ENCODE measurements at places on chromosomes 2 and 18. TPM values are rescaled to one million over a fixed set of nuclear protein-coding genes. Genes with fewer than 3 reads are reported as not detected.

- no peaks in the 10 kb centered on the region for H3K4me1 ChIP-seq
- no peak overlapping the region for H3K4me3 ChIP-seq
- H3K27ac ChIP-seq = no peak overlapping the region
- no peaks in the 10 kb centered on the region for H3K27me3 ChIP-seq
- no peaks in the 10 kb centered on the region for H3K36me3 ChIP-seq
Measured at GRCh38 chr2:140270224-140270623, 1490.0 kb upstream of the NXPH2 start.

DNA sequence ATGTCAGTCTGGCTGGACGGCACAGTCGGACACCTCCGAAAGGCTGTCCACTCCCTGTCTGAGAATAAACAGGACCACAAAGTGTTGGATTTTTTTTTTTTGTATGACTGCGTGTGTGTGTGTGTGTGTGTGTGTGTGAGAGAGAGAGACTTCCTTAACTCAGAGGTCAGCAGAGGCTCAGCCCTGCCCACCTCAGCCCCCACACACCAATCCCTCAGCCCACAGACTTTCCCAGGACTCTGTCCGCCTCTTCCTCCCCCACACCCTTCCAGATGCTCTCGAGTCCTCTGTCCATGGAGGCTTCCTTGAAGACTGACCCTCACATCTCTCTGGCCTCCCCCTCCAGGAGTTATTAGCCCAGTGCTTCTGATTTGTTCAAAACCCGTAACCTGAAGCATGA, 147.3 kb downstream of the BCL11A start:
- DNase-seq = no peak
- no peak overlapping the region for H3K27ac ChIP-seq
- no peaks in the 10 kb centered on the region for H3K36me3 ChIP-seq
- H3K27me3 ChIP-seq = peaks cover 5% of the 10 kb centered on the region

GRCh38 chr18:61535401-61535800, 202.2 kb downstream of the CDH20 start:
- no peak overlapping the region for H3K4me3 ChIP-seq
- no peak overlapping the region for H3K27ac ChIP-seq
- no peak for DNase-seq
- no peaks in the 10 kb centered on the region for H3K36me3 ChIP-seq

DNA sequence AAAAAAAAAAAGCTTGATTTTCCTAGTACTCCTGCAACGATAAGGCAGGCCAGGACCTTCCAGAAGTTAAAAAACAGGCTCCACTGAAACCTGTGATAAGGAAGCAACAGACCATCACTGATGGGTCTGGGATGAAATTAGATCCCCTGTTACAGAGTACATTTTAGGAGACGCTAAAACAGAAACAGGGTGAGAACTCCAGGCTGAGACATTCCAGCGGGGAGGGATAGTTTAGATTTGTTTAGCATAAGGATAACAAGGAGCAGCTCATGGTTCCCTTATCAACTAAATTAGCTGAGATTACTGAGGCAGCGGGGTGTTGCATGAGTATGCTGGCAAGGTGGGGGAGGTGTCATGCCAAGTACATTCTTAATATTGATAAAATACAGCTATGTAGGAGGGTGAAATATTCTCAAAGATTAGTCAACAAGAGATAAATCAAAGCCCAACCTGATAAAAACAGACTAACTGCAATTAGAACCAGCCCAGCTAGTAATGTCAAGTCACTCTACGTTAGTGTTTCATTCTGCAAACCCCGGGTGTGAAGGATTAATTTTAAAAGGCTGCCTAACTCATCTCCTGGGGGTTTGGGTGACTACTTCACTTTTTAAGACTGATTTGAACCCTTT, 75.0 kb upstream of the BZW1 start:
- H3K27ac ChIP-seq = no peak overlapping the region
- no peaks in the 10 kb centered on the region for H3K27me3 ChIP-seq
- no peak overlapping the region for H3K4me3 ChIP-seq
- no peaks in the 10 kb centered on the region for H3K36me3 ChIP-seq

GRCh38 chr2:121019071-121019470, 265.9 kb downstream of the TFCP2L1 start:
- peaks cover under 1% of the 10 kb centered on the region for H3K27me3 ChIP-seq
- no peak overlapping the region for H3K4me3 ChIP-seq
- H3K27ac ChIP-seq = no peak overlapping the region
- peak; percentile 49 for DNase-seq

GRCh38 chr2:118242216-118242615, 153.9 kb downstream of the INSIG2 start:
- H3K36me3 ChIP-seq = no peaks in the 10 kb centered on the region
- DNase-seq = no peak
- H3K27ac ChIP-seq = no peak overlapping the region
- H3K27me3 ChIP-seq = no peaks in the 10 kb centered on the region
- no peak overlapping the region for H3K4me3 ChIP-seq
- H3K4me1 ChIP-seq = no peaks in the 10 kb centered on the region

- no peak overlapping the region for H3K27ac ChIP-seq
- H3K36me3 ChIP-seq = no peaks in the 10 kb centered on the region
- H3K4me1 ChIP-seq = no peaks in the 10 kb centered on the region
Measured at GRCh38 chr2:237305579-237305978, 108.4 kb downstream of the COL6A3 start.

DNA sequence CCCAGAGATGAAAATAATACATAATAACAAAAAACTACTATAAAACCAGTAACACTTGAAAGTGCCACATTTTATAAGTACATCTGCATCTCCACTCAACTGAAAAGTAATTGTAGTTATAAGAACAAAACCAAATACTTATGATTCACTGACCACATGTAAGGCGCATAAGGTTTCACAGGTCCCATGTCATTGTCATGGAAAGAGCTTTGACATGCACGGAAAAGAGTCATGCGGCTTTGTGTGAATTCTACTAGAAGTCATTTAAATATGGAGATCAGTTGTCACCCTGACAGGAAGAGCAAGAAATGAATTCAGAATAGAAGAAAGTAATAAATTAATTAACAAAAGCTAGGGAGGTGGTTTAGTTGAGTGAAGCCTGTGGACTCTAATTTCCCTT, 459.1 kb downstream of the CDH2 start:
- no peak overlapping the region for H3K4me3 ChIP-seq
- no peak overlapping the region for H3K27ac ChIP-seq
- peaks cover 49% of the 10 kb centered on the region for H3K4me1 ChIP-seq
- DNase-seq = no peak
- no peaks in the 10 kb centered on the region for H3K36me3 ChIP-seq

- DNase-seq = no peak
- H3K36me3 ChIP-seq = no peaks in the 10 kb centered on the region
- H3K27me3 ChIP-seq = no peaks in the 10 kb centered on the region
- no peak overlapping the region for H3K27ac ChIP-seq
Measured at GRCh38 chr2:180705551-180705950, 274.9 kb upstream of the UBE2E3 start.

- H3K4me3 ChIP-seq = no peak overlapping the region
- DNase-seq = no peak
- no peaks in the 10 kb centered on the region for H3K36me3 ChIP-seq
- no peaks in the 10 kb centered on the region for H3K27me3 ChIP-seq
- no peak overlapping the region for H3K27ac ChIP-seq
Measured at GRCh38 chr18:75169411-75169810, 39.5 kb downstream of the PTGR3 start.

DNA sequence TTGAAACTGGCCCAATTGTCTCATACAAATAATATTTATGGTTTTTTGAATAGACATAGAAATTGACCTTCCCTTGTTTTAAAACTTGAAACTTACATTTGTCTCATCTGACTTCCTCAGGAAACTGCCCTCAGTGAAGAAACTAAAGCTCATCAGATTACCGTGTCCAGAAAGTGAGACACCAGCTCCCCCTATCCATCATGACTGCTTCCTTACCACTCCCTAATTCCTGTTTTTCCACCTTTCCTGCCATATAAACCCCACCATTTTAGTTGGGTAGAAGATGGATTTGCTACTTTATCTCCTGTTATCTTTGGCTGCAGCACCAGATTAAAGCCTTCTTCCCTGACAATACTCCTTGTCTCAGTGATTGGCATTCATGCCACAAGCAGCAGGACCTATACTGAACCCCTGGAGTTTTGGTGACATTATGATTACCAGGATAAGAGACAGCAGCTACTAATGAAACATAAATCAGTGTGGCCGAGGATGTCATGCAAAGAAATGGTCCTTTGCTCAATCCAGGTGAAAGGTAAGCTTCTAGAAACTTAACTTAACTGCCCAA, 1627.6 kb upstream of the ZEB2 start:
- H3K4me3 ChIP-seq = no peak overlapping the region
- DNase-seq = peak; percentile 11
- H3K27me3 ChIP-seq = no peaks in the 10 kb centered on the region
- no peak overlapping the region for H3K27ac ChIP-seq
- no peaks in the 10 kb centered on the region for H3K4me1 ChIP-seq

Gene CNDP1
- not detected for total RNA-seq

Gene FEV
- not detected for total RNA-seq

Gene ALK
- not detected for total RNA-seq

Gene PMS1
- 61.3 TPM for total RNA-seq

Gene ANKRD29
- 0.81 TPM for total RNA-seq
